ENCODE measurements at places on chromosomes 11 and 22. TPM values are rescaled to one million over a fixed set of nuclear protein-coding genes. Genes with fewer than 3 reads are reported as not detected.

CRYBB3 gene
- total RNA-seq = not detected

PRG2 gene
- total RNA-seq = 0.07 TPM

C11orf21 gene
- not detected for total RNA-seq

KCNK7 gene
- 0.14 TPM for total RNA-seq

FAM181B gene
- under 0.01 TPM for total RNA-seq

KRTAP5-8 gene
- not detected for total RNA-seq

IL17RA gene
- 13.0 TPM for total RNA-seq

C11orf87 gene
- total RNA-seq = not detected

Measured in thoracic aorta endothelial cell (primary cell).